ENCODE measurements at places on chromosomes 3 and 15.

- no peak for DNase-seq
Observed at GRCh38 chr15:99495430-99496301, 70.1 kb upstream of the MEF2A start.

- no peak for DNase-seq
Observed at GRCh38 chr3:17980863-17981262, 238.4 kb upstream of the TBC1D5 start.

GRCh38 chr3:184567946-184568559, 6.5 kb downstream of the EPHB3 start:
- DNase-seq, result peak; percentile 41

DNA sequence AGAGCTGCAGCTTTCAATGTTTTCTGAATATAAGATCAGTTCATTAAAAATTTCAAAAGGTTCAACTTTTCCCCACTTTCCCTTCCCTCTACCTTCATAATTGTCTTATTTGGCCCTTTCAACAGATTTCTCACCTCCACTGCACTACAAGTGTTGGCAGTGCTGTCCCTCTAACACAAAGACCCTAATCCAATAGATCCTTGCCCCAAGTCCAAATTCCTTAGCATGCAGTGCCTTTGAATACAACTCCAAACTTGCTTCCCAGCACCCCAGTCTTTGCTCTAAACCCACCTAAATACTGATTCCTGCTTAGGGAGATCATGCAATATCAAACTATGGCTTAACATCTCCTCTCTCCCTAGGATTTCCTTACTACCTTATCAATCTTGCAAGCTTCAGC, 43.9 kb downstream of the TJP1 start:
- no peak for DNase-seq

DNA sequence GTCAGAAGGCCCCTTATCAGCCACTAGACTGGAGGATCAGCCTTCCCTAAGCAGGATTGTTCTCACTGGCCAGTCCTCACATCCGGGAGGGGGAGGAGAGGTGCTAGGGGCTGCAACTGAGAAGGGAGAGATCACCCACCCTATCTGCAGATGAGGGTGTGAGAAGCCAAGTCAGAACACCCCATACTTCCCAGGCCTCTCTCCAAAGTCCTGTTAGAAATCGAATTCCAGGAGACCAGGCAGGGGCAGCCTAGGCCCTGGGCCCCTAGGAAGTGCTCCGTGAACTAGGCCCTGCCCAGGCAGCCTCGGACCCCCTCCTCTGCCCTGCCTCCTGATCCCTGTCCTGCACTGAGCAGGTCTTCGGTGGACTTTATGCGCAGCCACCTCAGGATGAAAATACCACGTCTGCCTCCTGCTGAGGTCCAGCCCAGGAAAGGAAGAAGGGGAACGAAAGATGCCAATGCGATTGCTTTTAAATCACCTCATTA, 933 bp downstream of the DZIP1L start:
- DNase-seq, result peak; percentile 20

GRCh38 chr3:25783661-25784512, 644 bp upstream of the NGLY1 start:
- peak; percentile 21 for DNase-seq

- DNase-seq, result peak; percentile 75
Observed at GRCh38 chr3:193046371-193046770, 128.7 kb upstream of the MB21D2 start.

DNA sequence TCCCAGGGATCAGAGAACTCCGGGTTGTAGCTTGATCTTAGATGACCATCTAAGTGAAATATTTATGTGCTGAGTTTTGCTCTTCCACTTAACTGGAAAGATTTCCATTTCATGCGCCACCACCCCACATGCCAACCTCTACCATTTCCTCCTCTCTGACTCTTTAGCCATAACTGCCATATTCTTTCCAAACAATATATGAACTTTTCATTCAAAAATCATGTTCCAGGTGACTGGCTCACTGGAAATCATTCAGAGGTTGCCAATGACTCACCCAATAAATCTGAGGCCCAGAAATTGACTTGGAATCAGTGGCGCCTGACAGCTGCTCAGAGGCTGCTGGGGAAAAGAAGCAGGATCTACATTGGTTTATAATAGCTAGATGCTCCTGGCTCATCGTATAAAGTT, 31.6 kb upstream of the FAM174B start:
- no peak for DNase-seq

GRCh38 chr3:155863072-155863784, 7.2 kb upstream of the GMPS start:
- DNase-seq, result no peak

DNA sequence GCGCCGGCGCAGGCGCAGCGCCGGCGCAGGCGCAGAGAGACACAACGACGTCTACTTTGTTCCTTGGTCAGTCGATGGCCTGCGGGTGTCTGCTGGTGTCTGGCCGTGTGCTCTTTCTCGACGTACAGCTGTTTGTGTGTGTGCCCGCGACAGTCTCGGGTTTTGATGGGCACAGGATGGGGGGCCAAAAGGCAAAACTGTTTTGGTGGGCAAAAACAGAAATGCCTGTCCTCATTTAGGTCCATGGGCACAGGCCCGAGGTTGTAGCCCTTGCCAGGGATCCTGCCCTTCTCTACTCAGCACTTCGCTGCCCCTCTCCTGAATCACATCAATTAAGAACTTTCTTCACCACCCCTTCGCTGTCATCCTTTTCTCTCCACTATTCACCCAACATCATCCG, 184.8 kb upstream of the CHL1 start:
- DNase-seq, result no peak

DNA sequence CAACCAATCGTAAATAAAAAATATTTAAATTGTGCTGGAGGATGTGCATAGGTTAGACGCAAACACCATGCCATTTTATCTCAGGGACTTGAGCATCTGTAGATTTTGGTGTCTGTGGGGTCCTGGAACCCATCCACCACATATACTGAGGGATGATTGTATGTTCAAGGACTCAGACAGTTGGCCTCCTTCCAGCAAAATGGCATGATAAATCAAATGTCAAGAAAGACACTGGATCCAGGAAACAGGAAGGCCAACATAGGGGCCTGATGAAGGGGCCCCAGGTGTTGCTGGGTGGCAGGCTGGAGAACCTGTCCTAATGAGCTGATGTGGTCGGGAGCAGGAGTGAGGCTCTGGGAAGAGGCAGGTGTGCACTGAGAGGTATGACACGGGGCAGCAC, 289.5 kb downstream of the GABRG3 start:
- DNase-seq, result peak; percentile 8

DNA sequence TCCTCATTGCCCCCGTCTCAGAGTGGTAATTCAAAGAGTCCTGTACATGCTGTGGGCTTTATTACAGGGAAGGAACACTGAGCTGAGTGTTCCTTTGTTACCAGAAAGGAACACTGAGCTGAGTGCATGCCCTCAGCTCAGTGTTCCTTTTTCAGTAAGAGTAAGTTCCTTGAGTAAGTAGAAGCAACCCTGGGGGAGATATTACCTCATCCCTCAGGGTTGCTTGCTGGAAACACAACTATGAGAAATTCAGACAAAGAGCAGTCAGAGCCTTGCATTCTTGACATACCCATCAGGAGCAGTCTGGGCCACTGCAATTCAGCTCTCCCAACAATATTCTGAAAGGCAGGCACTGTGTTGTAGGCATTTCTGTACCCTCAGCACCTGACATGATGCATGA, 17.0 kb downstream of the CHRM5 start:
- DNase-seq, result no peak

DNA sequence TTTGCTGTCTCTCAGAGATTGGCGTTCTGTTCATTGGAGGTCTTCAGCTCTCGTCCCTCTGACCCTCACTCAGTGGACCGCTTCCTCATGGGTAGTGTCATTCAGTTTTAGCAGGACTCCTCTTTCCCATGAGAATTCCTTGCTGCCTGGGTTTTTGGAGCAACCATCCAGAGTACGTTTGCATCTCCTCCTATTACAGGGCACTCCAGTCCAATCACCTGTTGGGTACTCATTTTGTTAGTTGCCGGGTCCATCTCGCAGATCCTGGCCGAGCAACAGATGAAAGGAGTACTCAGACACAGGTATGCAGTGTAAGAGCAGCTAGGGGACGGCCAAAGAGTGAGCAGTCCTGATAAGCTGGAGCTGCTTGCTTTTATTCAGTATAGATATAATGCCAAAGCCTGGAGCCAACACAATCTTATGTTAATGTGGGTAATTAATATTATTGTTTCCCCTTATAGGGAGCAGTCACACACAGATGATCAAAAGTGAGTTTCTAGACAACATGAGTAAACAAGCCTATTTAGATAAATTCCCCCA, 49.6 kb downstream of the ISG20 start:
- DNase-seq, result no peak

DNA sequence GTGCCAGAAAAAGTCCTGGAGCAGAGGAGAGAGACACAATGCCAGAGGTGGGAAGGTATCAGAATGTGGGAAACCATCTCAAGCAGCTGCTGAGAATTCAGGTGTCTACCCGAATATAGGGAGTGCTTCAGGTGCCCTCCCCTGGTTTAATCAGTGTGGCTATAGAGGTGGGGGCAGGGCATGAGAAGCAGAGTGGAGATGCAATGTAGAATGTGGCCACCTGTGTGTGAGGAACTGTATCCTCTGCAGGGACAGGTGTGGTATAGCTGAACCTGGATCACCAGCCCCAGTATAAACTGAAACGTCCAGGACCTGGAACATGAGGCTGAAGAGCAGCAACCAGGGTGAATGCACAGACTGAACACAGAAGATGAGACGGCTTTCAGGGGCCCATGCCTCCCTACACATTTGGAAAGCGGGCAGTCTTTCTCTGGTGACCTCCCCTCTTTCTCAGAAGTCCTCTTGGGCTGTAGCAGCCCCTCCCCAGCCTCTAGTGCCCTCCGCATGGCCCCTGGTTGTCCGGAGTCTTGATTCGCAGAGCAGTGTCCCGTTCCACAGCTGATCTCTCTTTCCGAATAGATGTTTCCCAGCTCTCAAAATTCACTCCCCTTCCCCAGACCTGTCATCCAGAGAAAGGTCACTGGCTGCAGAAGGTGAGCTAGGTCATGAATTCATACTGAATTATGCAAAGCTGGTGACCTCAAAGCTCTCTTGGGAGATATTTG, 103.1 kb downstream of the ABHD5 start:
- no peak for DNase-seq

- no peak for DNase-seq
Observed at GRCh38 chr3:66031102-66031698, 7.5 kb downstream of the MAGI1 start.

DNA sequence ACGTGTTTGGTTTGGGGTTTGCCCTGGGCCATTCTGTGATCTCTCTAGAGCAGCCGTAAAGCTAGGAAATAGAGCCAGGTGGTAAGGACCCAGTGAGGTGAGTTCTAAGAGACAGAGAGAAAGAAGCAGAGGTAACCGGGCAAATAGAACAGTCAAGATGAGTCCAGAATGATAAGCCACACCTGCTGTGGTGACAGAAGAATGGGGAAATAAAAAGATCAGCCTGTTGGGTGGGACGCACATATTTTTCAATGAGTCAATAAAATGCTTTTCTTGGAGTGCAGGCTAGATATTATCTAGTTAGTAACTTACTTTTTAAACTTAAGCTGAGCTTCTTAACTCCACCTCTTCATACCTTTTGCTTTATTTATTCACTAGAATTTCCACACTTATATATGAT, 135.0 kb downstream of the NFKBIZ start:
- DNase-seq, result no peak

DNA sequence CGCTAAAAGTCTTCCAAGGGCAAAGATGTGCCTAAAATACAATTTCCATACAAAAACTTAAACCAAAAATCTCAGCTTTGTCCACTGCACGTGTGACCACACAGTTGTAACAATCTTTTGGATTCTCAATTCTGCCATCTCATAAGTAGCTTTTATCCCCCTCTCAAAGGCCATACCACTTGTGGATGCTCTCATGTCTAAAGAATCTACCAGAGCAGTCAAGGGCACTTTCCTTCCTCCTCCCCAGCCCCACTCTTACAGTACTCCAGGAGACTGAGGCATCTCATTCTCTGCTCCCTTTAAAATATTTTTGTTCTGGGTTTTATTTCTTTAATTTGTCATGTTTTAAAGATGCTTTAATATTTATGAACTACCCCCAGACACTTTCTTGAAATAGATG, 102.3 kb upstream of the PFN2 start:
- DNase-seq, result no peak

GRCh38 chr15:61034678-61035291, 194.3 kb downstream of the RORA start:
- DNase-seq, result no peak

- DNase-seq, result no peak
Observed at GRCh38 chr3:43079536-43080332, 26.1 kb downstream of the POMGNT2 start.

DNA sequence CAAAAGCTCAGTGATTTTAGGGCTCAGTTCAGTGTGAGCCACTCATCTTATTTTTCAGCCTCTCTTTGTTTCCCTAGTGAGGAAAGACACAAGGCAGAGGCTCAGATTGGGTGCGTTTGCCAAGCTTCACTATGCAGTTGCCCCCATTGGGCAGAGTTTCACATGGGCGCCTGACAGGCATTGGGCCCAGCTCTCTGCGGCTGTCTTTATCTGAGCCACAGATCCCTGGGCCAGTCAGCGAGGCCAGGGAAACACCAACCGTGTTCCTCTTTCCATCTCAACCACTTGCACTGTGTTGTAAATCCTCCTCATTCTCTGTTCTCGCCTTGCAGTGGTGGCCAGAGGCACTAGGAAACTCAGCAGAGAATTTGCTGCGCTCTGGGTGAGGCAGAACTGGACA, 10.8 kb downstream of the ESYT3 start:
- no peak for DNase-seq

GRCh38 chr15:95734422-95735316, 595.8 kb upstream of the NR2F2 start:
- DNase-seq, result no peak

DNA sequence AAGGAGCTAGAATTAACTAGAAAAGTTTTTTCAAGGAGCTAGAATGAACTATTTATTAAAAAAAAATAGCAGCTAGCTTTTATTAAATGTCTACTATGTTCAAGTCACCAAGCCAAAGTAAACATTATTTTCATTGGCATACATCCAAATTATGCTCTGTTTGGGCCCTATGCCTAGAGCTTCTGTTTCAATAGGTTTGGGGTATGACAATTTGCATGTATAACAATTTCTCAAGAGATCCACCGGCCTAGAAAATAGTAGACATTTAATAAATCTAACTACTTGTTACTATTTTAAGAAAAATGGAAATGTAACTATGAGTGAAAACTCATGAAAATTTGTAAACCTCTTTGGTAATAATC, 8.0 kb downstream of the GABRR3 start:
- peak; percentile 46 for DNase-seq

DNA sequence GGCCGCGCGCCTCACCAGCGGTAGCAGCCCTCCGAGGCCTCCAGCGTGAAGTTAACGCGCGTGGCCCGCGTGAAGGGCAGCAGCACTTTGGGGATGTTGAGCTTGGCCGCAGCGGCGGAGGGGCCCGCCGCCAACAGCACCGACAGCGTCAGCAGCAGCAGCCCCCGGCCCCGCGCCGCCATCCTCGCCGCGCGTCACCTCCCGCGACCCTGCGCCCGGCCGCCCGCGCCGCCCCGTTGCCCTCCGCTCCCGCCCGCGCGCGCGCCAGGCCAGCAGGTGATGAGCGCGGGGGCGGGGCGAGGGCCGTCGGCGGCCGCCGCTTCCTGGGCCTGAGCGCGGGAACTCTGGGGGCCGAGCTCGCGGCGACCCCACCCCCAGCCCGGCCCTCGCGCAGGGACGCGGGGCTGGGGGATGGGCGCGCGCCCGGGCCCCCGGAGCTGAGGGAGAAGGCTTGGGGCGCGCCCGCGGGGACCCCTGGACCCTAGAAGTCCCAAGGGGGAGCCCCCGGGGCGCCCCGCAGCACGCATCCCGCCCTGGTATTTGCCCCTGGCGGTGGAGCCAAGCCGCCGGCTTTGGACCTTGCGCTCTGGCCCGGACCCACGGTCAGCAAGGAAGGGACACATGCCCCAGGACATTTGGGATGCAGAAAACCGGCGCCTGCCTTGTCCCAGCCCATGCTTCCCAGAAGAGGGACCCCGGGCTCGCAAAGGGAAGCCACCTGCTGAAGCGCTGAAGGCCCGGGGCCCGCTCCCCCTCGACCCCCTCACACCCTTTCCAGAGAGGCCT, at the start of gene NUP210:
Gene NUP210, minus strand, starts transcription at position 278 of the 786 bp plus-strand sequence. Its CDS starts 96 bp downstream, at position 182.
- DNase-seq, result peak; percentile 18

Measured in NCI-H524 (cell line).